Right forelimb (tissue), 1 donor: ENCODE measurements at places on chromosomes 16 and 17.

GRCh38 chr16:68463904-68464303, 15.6 kb upstream of the SMPD3 start:
- no peak for DNase-seq

DNA sequence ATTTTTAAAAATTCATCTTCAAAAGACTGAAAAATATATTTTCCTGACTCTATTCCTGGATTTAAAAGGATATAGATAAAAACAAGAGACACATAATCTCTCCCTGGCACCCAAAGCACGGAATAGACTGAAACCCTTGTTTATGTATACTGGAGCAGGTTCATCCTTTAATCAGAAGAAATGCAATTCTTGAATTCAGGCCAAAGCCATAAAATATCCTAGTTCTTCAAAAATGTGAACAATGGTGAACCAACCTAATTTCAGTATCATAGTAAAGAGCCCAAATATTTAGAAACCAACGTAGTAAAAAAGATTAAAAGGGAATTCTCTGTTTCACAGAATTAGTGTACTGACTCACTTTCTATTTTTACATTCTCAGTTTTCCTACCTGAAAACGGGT, 188.5 kb upstream of the C17orf78 start:
- DNase-seq, result no peak

GRCh38 chr16:48113471-48113870, 42.3 kb downstream of the ABCC12 start:
- DNase-seq, result no peak

GRCh38 chr17:37358098-37358829, 17.5 kb upstream of the C17orf78 start:
- peak; percentile 81 for DNase-seq

DNA sequence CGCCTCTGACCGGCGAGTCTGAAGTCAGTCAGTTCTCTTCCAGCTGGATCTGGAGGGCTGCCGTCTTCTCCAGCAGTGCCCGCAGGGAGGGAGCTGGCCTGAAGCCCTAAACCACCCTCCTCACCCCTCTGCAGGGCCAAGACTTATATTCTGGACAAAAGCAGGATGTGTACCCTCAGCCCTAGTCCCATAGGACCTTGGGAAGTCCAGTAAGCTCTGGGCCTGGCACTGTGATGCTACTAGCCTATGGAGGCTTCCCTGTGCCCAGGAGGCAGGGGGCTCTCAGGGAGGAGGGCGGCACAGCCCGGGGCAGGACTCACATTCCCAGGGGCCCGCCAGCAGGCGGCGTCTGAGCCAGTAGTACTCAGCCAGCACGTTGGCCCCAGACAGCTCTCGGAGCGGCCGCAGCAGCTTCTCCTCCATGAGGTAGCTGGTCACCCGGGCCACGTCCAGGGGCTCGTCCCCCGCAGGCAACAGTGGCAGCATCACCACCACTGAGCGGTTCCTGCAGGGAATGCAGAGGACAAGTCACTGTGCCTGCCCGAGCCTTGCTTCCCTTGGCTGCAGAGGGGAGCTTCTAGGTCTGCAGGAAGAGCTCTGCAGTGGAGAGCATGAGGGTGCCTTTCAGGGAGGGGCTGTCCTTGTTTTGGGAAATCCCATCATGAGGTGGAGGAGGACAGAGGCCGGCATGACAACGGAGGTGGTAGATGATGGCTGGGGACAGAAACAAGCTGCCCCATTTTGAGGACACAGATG, 41.7 kb downstream of the RMI2 start:
- DNase-seq, result no peak

GRCh38 chr16:19524616-19525384, 1.1 kb downstream of the CCP110 start:
- DNase-seq, result no peak

- no peak for DNase-seq
These were observed 8.7 kb upstream of the DPEP1 start for GRCh38 chr16:89604764-89605163.

DNA sequence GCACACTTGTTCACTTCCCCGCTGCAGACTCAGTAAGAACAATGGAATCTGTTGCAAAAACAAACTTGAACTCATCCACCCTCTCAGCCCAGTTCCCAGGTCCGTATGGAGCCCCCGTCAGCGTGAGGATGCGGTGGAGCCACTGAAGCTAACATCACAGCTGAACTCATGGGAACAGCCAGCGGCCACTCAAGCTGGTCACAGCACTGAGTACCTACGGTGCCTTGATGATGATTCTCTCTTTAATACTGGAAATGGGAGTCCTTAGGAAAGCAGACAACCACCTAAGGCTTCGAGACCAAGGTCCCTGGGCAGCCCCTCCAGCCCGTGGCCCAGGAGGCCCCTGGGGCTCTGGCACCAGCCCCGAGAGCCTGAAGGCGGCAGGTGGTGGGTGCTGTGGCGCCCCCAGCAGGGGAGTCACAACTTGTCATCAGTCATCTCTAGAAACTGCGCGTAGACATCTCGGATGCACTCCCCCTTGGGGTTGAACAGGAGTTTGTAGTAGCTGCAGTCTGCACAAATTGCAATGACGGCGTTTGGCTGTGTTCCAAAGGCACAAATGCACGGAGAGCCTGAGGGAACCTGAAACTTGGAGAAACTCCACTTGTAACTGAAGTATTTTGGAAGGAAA, 31.0 kb upstream of the RHOT1 start:
- DNase-seq, result peak; percentile 81

DNA sequence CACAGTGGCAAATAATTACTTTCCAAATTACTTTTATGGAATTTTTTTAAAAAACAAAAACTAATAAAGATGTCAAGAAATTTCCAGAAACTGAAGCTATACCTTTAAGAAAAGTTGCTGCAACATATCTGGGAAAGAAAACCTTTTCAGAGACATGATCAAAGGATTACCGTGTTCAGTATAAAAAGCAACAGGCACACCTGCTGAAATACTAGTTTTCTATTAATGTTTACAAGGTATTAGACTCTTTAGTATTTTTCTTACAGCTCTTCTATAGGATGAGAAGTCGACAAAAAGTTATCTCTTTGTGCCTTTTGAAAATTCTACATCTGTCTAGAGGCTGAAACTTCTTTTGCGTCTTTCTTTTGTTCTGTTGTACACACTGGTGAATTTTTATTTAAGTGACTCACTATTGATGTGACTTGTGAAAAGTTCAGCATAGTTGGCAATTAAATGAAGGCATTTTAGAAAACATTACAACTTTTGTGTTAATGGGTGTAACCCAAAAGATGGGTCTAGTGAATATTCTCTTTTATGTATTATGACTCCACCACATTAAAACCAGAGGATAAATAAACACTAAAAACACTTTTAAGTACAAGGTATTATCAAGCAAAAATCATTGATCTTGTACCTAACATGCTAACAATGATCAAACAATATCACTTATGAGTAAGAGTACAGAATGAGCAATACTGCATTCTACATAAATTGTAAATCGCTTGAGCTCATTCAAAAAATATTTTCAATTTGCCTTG, 23.8 kb downstream of the NACA2 start:
- DNase-seq, result no peak

- no peak for DNase-seq
These were observed 96.7 kb downstream of the AATF start for GRCh38 chr17:37045351-37045922.

GRCh38 chr16:57941016-57941664, 29.8 kb downstream of the CNGB1 start:
- no peak for DNase-seq

DNA sequence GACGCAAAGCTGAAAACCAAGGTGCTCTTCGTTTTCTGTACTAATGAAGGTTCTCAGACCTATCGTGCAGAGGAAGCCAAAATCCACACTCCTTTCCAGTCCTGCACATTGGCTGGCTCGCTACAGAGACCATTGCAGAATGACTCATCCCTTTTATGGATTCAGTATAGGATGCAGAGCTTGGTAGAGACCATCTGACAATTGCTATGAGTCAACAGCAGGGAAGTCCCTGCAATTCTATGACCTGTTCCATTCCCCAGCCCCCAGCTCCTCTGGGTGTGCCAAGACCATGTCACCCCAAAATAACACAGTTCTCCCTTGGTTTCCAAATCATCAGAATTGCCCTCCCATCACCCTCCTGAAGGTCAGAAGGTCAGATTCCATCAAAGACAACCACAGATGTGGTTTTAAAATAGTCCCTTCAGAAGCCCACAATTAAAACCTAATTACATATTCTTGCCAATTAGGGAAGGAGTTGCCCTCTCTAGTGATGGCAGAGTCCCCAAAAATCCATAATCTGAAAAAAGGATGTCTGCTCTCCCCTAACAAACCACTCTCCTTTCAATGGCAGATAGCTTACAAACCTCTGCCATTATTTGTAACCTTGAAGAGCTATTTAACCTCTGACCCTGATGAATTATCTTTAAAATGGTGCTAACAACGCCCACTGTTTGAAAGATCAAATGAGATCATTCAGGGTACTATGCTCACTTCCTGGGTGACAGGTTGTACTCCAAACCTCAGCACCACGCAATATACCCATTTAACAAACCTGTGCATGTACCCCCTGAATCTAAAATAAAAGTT, 108.2 kb upstream of the RBBP6 start:
- no peak for DNase-seq

DNA sequence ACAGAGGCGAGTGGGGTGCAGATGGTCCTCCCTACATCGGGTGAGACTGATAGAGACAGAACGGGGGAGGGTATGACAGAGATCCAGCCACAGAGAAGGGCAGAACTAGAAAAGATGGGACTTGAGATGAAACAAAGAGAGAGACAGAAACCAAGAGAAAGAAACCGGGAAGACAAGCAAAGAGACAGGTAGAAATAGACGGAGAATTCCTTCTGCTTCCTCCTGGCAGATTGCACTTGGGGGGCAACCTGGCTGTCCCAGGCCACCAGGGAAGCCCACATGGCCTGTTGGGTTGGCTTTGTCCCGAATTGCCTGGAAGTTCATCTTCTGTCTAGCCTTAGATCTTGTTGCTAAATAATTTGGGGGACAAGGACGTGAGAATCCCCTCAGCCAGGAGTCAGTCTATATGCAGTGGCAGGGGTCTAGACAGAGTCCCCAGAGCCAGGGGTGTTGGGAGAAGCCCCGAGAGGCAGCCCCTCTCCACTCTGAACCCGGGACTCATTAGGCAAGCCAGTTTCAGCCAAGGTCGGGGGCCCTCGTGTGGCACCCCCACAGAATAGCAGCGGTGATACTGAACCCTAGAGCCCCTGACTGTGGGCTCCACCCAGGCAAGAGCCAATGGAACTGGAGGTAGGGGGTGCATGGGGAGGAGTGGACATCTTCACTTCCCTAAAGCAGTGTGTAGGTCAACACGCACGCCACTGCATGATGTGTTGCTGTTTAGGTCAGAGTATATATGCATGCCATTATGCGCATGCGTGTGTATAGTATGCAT, 627 bp upstream of the TSPOAP1 start:
- no peak for DNase-seq

GRCh38 chr17:64385187-64386083, 5.2 kb downstream of the PECAM1 start:
- DNase-seq, result no peak

DNA sequence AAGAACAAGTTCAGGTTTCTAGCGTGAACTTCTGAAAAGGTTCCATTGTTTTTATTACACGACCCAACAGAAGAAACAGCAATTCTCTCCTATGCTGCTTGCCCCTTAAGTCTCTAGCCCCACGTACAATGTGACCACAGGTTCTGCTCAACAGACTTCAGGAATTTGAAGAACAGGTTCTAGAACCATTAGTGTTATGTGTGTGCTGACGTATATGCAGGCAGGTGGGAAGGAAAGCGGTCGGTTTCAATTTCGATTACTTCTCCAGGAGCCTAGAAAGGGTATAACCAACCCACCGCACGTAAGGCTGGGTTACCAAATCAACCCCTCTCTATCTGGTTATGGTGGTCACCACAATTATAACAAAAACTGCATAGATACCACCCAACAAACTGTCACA, 39.4 kb downstream of the XPO6 start:
- no peak for DNase-seq

DNA sequence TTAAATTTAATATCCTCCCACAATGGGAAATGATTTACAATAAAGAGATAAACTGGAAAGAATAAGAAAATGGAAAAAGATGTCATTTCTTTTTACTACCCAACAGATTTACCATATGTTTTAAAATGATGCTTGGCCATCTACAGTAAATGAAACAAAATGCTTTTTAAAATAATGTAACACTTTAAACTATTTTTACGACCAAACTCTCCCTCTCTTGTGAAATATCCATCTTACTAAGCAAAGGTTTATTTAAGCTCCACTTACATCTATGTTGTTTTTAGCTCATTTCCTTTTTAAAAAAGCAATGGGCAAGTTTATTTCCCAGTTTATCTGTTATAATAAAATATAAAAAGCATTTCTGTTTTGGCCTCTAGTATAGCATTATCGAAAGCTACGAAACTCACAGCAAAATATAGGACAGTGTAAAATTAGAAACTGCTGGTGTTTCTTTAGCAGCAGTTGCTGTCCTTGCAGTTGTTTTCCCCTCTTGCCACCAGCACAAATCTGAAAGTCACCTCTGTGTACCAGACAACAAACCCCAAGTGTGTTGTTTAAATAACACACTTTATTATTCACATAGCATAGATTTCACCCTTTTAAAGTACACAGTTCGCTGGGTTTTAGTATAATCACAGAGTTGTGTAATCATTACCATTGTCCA, 195.1 kb downstream of the CDRT15L2 start:
- DNase-seq, result no peak
